ENCODE measurements at places on chromosomes 3 and 15.

- DNase-seq = no peak
Measured at GRCh38 chr15:78157203-78157602, 8.0 kb downstream of the IDH3A start.

GRCh38 chr15:65409036-65409631 is 13.6 kb downstream of the IGDCC4 start:
- no peak for DNase-seq

GRCh38 chr3:28317438-28318022 is 31.0 kb upstream of the ZCWPW2 start:
- no peak for DNase-seq

DNA sequence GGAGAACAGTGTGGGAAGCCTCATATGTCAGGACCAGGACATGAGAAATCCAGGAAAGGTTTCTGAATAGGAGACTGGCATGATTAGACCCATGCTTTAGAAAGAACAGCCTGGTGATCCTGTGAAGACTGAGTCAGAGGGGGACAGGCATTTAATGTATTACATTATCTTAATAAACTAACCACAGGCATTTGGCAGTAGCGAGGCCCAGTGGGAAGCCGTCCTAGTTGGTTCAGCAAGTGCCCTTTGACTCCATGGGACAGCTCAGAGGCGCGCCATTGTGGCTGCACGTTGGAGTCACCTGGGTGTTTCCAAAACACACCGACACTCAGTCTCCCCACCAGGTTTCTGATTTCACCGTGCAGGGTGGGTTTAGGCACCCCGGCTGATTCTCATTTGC is 90.5 kb upstream of the DGKG start:
- DNase-seq = no peak

- DNase-seq = no peak
Measured at GRCh38 chr3:10515396-10515795, 10.0 kb upstream of the ATP2B2 start.

- no peak for DNase-seq
Measured at GRCh38 chr15:93384886-93385285, 295.9 kb upstream of the RGMA start.

- no peak for DNase-seq
Measured at GRCh38 chr15:85172846-85173490, 191.3 kb downstream of the PDE8A start.

GRCh38 chr3:178456621-178457285 is 79.5 kb upstream of the KCNMB2 start:
- DNase-seq = no peak

DNA sequence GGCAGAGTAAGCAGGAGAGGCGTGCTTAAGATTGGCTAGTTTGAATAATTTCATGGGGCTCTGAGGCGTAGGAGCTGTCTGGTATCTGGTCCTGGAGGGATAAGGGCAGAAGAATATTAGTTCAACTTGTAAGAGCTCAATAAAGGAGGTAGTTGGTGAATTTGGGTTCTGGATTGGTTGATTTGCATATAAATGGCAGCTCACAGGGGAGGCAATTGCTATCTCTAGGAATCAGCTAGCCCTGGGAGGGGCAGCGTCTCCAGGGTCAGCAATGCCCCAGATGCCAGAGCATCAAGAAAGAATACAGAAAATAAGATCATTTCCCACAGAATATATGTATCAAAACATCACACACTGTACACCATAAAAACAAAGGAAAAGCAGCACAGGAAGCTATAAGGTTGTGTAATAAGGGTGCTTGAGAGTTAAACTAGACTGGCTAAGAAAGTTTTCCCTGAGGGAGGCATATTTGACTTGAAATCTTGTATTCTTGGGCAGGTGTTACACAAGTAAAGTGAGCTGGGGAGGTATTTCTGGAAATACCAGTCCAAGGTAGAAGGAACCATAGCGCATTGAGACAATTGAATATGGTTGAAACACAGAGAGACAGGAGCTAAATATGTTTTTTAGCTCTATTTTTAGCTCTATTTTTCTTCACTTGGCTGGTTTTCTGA is 6.1 kb downstream of the MOBP start:
- no peak for DNase-seq

GRCh38 chr15:70284438-70285214 is 186.9 kb upstream of the TLE3 start:
- DNase-seq = no peak

GRCh38 chr15:77695961-77696582 is 63.4 kb upstream of the LINGO1 start:
- no peak for DNase-seq

GRCh38 chr15:70823196-70823595 is 30.8 kb downstream of the LARP6 start:
- DNase-seq = no peak

DNA sequence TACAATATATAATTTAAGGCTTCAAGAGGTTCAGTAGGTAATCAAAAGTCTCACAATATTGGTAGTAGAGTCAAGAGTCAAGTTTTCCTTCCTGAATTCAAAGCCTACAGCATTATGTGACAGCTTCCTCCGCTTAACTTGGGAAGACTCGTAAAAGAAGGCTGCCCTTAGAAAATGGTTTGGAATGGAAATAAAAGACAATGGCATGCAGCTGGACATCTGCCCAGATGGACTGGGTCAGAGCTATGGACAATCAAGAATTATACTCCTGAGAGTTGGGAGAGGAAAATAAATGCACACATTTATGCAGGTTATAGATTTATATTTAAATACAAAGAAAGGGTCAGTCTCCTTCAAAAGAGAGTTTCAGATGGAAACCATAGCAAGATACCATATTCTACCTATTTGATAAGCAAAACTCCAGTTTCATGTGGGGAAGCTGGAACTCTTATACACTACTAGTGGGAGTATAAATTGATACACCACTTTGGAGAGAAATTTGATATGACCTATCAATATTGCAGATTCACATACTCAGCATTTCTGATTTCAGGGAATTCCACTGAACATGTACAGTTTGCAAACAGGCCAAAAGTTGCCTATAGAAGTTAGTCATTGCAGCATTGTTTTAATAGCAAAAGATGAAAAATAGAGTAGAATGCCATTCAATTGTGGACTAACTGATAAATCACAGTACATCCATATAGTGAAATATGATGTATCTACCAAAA is 6.1 kb downstream of the CRYBG3 start:
- DNase-seq = no peak

DNA sequence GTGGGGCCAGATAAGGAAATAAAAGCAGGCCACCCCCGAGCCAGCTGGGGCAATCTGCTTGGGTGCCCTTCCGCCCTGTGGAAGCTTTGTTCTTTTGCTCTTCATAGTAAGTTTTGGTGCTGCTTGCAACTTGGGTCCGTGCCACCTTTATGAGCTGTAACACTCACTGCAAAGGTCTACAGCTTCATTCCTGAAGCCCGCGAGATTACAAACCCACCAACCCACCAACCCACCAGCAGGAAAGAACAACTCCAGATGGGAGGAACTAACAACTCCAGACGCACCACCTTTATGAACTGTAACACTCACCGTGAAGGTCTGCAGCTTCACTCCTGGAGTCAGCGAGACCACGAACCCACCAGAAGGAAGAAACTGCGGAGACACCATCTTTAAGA is 84.2 kb upstream of the ARRDC4 start:
- no peak for DNase-seq

DNA sequence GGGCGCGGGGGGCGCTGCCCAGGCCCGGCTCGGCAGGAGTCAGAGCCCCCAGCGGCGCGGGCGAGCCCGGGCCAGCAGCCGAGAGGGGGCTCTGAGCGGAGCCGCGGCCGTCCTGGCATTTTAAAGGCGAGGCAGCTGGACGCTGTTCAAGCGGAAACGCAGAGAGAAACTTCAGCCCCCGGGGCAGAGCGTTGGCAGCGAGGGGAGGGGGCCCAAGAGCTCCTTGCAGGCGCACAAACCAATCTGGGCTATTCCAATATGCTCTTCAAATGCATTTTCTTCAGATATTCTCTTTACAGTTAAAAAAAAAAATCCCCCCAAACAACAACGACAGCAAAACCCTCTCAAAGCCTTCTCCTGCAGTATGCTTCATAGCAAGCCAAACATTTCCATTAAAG is at the start of gene CTXND1:
Gene CTXND1 (minus strand): TSS at position 93 of the 398 bp plus-strand sequence. CDS start 50,264 bp downstream, outside the sequence.
- DNase-seq = no peak

DNA sequence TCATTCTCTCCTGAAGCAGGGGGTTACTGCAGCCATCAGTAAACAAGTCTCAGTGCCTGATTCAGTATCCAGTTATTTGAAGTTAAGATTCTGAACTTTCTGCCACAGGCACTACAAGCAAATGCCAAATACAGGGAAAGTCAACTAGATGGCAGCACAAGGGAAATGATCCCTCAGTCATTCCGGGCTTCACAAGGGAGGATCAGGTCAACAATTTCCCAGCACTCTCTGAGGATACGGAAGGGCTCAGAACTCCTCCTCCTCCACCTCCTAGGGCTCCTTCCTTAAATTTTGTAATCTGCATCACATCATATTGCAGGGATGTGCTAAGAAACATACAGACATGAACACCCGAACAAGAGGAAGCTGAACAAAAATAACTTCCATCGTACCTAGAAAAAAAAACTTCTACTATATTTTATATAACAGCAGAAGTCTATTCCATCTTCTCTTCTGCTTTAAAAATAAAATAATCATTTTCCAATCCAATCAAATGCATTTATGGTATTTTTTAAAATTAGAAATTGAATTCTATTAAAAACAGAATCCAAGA is 187.1 kb downstream of the FMN1 start:
- no peak for DNase-seq

DNA sequence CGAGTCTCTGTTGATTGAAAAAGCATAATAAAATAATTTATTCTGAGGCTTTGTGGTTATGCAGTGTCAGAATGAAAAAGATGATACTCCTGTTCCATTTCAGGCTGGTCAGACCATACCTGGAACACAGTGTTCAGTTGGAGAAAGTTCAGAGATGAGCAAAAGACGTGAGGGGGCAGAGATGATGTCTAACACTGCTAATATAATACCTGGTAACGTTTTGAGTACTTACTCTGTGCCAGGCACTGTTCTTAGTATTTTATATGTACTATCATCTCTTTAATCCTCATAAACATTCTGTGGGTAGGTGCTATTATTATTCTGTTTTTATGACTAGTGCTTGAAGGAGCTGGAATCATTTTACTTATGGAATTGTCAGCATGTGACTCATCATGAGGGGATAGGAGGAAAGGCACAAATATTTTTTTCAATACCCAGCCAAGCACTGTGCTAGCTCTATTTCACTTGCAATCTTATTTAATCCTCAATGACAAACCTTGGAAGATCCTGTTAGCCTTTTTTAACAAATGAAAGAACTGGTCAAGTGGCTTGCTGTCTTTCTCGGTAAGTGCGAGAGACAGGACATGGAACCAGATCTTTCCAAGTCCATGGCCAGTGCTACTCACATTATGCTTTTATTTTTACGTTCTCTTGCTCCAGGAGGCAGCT is 31.8 kb downstream of the IQGAP1 start:
- DNase-seq = no peak

GRCh38 chr15:81211376-81211775 is 14.7 kb downstream of the IL16 start:
- DNase-seq = no peak

DNA sequence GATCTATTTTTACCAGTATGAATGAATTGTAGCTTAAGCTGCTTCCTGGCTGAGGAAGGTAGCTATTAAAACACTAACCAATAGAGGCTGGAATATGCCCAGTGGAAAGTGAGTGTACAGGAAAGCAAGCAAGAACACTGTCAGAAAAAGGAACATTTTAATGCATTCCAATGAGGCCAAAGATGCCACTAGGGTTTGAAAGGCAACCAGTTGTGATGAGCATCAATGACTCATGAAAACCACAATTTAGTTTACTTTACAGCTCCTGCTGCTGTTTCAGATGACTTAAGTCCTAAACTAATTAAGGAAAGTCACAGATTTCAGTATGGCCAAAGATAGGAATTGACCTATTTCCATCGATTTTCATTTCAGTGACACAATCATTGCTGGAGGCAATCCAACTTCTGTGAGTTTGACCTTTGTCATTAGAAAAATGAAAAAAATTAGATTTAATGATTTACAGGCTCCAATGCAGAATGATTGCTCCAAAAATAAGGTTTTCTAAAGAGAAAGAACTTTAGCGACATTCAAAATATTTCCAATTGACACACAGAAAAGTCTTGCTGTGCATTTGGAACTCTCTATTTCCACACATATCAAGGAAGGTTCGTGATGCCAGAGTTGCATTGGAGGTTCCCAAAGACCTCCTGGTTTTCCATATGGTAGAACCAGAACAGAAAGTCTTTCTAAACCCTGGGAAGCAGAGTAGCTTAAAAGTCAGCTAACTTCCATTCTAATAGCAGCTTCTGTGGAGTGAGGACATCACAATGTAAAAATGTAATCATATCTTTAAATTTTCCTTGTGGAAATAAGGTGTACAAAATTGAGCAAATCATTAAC is 103.0 kb downstream of the SUCNR1 start:
- DNase-seq = no peak

GRCh38 chr3:27194861-27195483 is 174.2 kb downstream of the NEK10 start:
- no peak for DNase-seq

GRCh38 chr3:149621218-149622005 is 36.4 kb downstream of the WWTR1 start:
- DNase-seq = no peak

DNA sequence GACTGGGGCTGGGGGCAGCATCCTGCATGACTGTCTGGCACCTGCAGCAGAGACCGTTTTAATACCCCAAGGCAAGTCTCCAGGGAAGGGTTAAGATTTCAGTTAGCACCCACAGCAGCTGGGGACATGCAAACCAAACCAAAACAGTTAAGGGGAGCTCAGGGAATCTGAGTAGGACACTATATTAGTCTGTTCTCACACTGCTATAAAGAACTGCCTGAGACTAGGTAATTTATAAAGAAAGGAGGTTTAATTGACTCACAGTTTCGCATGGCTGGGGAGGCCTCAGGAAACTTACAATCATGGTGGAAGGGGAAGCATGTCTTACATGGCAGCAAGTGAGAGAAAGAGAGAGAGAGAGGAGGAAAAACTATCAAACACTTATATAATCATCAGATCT is 25.3 kb downstream of the GALNT15 start:
- DNase-seq = no peak

- DNase-seq = no peak
Measured at GRCh38 chr3:128356822-128357221, 109.9 kb downstream of the DNAJB8 start.

DNA sequence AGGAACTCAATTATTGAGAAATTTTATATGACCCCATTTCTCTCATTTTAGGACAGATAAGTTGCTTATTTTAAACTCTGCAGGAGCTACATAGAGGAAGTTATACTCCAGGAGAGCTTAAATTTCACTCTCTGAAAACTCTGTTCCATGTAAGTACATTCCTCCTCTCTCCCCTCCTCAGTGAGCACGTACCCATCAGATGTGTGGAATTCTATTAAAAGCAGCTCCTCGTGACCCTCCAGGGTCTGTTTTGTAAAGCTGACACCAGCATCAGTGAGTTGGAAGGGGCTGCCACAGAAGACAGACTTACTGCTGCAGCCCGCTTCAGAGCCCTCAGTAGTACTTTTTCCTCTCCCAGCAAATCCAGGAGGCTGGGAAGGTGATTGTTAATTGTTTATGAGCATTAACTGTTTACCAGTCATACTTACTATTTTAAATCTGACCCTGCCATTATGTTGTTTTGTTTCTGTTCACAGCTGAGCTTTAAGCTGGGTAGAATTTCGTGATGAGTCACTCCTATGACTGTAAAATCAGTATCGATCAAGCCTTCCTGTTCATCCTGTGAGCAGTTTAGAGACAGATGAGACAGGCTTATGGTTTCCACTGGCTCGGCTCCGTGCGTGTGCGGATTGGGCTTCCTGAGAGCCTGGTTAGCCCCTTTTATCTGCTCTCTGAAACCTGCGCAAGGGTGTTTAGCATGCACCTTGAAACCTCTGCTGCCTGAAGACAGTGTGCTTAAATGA is 20.4 kb downstream of the IGF1R start:
- DNase-seq = no peak

GRCh38 chr15:65583701-65584100 is 27.2 kb downstream of the INTS14 start:
- no peak for DNase-seq
